ENCODE measurements at places on chromosomes 2 and 18.

DNA sequence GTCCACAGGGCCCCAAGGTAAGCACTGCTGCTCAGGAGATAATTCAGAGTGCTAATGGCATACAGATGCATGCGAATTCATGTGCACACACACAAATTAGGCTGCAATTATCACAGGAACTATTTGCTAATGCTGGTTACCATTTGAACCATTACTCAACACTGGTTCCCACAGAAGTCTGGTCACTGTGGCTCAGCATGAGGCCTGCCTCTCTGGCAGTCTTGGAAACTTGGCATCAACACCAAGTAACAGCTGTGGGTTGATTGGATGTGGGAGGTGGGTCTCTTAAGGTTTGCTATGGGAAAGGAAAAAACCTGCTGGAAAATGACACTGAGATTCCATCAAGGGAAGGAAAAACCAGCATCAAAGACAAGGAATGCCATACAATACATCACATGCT, 105.0 kb downstream of the CELF4 start:
- DNase-seq: no peak

DNA sequence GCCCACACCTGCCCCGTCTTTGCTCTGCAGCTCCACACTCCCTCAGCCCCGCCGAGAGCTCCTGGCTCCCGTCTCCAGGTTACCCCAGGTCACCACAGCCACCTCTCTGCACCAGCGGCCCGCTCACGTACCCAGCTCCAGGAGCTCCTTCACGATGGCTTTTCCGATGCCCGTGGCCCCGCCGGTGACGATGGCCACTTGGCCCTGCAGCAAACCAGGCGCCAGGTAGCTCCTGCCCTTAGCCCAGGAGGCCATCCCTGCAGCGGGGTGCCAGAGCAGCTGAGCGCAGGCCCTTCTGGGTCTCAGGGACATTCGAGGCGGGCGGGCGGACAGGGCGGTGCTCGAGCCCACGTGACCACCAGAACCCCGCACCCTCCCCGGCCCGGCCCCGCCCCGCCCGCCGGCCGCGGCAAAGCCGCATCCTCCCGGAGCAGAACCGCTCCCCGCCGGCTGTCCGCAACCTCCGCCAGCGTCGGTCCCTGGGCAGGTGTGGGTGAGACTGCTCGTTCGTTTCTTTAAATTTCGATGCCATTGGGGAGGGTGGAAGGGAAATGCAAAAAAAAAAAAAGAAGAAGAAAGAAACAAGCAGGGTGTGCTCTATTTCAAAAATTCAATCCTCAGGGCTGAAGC, at the start of the genes PECR and TMEM169:
Gene PECR (minus strand): TSS at position 323 of the 630 bp plus-strand sequence. CDS start 68 bp downstream, at position 255.
Gene TMEM169 (plus strand): TSS at position 433 of the 630 bp plus-strand sequence. CDS start 14,045 bp downstream, outside the sequence.
- DNase-seq: peak; percentile 71

- DNase-seq: no peak
Observed at GRCh38 chr2:127052771-127053691, 53.9 kb downstream of the BIN1 start.

- DNase-seq: no peak
Observed at GRCh38 chr2:98713332-98714015, 17.5 kb downstream of the MGAT4A start.

- DNase-seq: no peak
Observed at GRCh38 chr2:1698188-1698945, 45.9 kb downstream of the PXDN start.

DNA sequence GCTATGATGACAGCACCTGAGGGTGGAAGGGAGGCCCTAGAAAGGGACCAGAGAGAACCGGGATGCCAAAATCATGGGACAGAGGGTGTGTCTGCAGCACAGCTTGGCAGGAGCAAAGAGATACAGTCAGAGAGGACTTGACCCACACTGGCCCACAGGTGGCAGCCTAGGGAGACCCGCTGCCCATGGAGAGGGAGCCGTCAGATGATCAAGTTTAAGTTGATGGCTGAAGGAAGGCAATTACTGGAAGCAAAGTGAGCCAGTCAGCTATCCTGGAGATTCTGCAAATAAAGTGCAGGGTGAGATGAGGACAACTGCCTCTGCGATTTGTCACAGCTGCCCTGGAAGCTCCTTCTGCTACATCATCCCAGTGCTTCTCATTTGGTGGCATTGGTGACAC, 74.0 kb downstream of the CMPK2 start:
- no peak for DNase-seq

DNA sequence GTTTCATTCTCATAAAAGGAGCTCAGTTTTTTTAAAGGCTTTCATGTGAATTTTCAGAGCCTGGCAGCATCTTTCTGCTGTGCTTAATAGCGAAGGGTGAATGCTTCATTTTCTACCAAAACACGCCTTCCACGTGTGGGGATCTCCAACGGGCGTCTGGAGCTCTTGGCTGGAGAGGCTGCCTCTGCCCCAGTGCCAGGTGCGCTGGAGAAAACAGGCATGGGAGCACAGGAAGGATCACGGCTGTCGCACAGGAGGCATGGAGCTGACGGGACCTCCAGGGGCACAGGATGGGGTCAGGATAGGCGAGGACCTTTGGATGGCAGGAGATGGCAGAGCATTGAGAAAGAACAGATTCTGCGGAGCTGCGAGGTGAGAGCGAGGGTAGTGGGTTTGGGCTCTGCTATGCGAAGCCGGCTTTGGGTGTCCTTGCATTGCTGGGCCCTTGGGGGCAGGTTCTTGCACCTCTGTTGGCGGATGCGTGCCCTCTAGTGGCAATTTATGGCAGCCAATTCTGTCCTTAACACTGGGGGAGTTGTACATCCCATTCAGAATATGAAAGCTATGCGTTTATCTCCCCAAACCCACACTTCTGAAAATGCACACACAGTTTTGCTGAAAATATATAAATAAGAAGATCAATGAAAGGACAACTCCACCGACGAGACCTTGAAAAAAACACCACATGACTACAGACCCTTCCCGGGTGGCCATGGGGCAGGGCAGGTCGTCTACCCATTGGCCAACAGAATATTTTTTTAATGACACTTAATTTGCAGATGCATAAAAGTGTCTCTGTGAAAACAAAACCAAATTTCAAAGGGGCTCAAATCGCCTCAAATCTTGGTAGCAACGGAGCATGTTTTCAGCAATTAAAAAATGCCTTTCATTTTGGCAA, 90.4 kb upstream of the SLC35G4 start:
- no peak for DNase-seq

DNA sequence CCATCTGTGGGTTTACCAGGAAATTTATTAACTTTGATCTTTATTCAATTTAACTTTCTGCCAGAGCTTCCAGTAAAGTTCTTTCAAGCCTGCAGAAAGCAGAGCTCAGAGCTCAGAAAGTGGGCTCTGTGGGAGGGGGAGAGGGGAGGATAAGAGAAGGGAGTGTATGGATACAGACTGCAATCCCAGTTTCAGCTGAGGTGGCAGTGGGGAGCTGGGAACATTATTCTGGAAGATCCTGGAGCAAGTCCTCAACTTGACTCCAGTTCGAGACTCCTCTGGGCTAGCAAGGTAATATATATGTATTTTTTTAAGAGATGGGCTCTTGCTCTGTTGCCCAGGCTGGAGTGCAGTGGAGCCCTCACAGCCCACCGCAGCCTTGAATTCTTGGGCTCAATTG, 108.9 kb upstream of the NABP1 start:
- no peak for DNase-seq

- no peak for DNase-seq
Observed at GRCh38 chr2:48345176-48345575, 184.8 kb upstream of the STON1 start.
